Prostate gland (tissue), 2 donors: ENCODE measurements at places on chromosomes 16 and 17. TPM values are rescaled to one million over a fixed set of nuclear protein-coding genes. Genes with fewer than 3 reads are reported as not detected.

Gene FAM83G
- 9.5 TPM for total RNA-seq

DNA sequence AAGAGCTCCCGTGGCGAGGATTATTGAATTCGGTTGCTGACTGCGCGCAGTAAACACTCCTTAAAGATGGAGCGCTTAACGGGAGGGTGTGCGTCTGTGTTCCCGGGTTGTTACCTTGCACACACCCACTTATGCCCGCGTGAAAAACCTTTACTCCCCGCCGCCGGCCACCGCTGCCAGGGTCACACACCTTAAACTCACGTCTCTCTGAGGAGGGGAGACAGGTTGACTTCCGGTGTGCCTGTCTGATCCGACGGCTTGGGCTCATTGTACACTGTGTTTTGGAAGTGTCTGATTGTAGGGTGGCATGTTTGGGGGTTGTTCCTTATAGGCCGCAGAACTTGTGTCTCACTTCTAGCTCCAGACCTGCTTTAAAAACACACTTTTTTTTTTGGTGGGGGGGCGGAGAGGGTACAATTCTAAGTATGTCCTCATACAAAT, 66.8 kb downstream of the KPNA2 start:
- no peaks in the 10 kb centered on the region for H3K27me3 ChIP-seq
- peak overlapping the region; percentile 72 for H3K4me3 ChIP-seq
- H3K36me3 ChIP-seq, result no peaks in the 10 kb centered on the region
- H3K27ac ChIP-seq, result peak overlapping the region; percentile 92

- H3K36me3 ChIP-seq, result no peaks in the 10 kb centered on the region
- H3K4me1 ChIP-seq, result no peaks in the 10 kb centered on the region
- no peak within 1 kb of the TSS for H3K4me3 ChIP-seq
- no peaks in the 10 kb centered on the region for H3K27me3 ChIP-seq
Observed at GRCh38 chr17:27630607-27631410, at the start of gene LGALS9. LGALS9 (plus strand) TSS chr17:27631188; CDS start chr17:27631266, 78 bp downstream.

- H3K4me3 ChIP-seq, result peak within 1 kb of the TSS; percentile 68
- H3K4me1 ChIP-seq, result peaks cover 5% of the 10 kb centered on the region
- H3K27ac ChIP-seq, result peak within 1 kb of the TSS; percentile 91
Observed at GRCh38 chr16:67150833-67151396, at the start of gene B3GNT9. B3GNT9 (minus strand) TSS chr16:67150998; CDS start chr16:67150485, 513 bp downstream.

DNA sequence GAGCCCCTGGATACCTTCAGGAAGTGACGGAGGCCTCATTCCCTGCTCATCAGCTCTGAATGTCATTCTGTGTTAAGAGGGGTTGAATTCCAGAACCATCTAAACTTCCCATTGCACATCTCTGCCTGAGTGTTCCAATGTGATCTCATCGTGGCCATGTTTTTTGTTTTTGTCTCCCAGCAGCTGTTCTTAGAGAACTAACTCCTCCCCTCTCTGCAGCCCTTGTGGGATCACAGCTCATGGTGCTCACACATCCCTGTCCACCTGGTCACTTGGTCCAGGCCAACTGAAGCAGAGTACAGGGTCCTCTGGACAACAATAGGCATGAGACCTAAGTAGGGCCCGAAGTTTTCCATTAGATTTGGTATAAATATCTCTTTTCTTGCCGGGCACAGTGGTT, 6.0 kb upstream of the SYT17 start:
- H3K4me3 ChIP-seq, result no peak overlapping the region
- DNase-seq, result no peak
- H3K4me1 ChIP-seq, result no peaks in the 10 kb centered on the region
- H3K27me3 ChIP-seq, result no peaks in the 10 kb centered on the region
- H3K27ac ChIP-seq, result no peak overlapping the region

GRCh38 chr16:15592324-15592723, 50.6 kb downstream of the MARF1 start:
- DNase-seq, result no peak
- no peaks in the 10 kb centered on the region for H3K27me3 ChIP-seq

Gene ABCA9
- total RNA-seq, result 5.6 TPM

- H3K27me3 ChIP-seq, result no peaks in the 10 kb centered on the region
- no peak for DNase-seq
- no peaks in the 10 kb centered on the region for H3K36me3 ChIP-seq
- H3K4me1 ChIP-seq, result no peaks in the 10 kb centered on the region
Observed at GRCh38 chr16:4351880-4352279, 759 bp upstream of the PAM16 start.

DNA sequence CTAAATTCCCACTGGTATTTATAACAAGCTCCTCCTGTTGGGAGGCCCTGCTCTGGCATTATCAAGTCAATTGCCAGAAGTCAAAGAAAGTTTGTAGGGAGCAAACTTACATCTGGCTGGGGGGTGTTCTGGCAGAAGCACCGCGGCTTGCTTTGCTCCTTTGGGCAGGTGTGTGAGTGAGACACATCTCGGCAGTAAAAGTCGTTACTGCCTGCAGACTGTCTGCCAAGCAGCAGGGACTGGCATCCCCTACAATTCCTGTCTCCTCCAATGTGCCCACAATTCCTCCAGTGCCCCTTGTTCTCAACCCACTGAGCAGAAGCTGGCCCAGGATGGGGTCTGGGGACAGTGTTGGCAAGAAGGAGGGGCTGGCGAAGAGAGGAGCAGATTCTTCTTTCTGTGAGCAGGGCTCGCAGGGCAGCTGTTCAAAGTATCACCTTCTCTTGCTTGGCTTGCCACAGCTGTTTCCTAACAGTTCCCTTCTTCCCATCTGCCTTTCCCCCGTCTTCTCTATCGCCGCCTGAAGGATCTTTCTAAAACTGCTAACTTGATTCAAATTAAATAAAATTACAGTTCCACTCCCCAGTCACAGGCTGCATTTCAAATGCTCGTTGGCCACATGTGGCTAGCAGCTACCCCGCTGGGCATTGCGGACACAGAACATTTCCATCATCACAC, 30.2 kb downstream of the SPACA3 start:
- H3K4me3 ChIP-seq, result no peak overlapping the region
- peaks cover 2% of the 10 kb centered on the region for H3K27me3 ChIP-seq
- no peaks in the 10 kb centered on the region for H3K4me1 ChIP-seq
- H3K27ac ChIP-seq, result no peak overlapping the region
- DNase-seq, result no peak

DNA sequence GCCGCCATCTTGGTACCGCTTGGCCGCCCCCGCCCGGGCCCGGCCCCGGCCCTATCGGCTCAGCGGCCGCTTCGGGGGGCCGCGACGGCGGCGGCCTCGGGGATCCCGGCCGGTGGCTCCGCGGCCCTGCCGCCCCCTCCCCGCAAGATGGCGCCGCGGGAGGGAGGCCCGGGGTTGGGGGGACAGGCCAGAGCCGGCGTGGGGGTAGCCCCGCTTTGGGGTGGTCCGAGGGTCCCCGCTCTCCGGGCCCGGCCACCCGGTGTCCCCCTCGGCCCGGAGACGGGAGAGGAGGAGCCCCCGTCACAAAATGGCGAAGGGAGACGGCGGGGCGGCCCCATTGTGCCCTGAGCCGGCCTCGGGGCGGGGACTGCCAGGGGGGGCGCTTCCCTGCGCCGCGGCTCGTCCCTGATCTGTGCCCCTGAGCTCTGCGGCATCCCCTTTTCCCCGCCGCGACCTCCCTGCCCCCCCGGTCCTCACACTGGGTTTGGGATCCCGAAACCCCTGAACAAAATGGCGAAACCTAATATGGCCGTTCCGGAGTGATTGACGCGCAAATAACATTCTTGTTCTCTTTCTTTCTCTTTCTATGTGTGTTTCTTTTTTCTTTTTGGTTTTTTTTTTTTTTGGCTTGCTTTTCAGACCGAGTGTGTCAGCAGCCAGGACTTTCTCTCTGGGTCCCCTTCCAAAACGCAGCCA, 986 bp downstream of the HAPSTR1 start:
- H3K27me3 ChIP-seq, result no peaks in the 10 kb centered on the region
- peak overlapping the region; percentile 100 for H3K4me3 ChIP-seq
- H3K4me1 ChIP-seq, result peaks cover 15% of the 10 kb centered on the region
- peak; percentile 21 for DNase-seq
- H3K27ac ChIP-seq, result peak overlapping the region; percentile 99
- H3K36me3 ChIP-seq, result no peaks in the 10 kb centered on the region

GRCh38 chr17:39209317-39210092, 9.4 kb downstream of the RPL19 start:
- H3K4me3 ChIP-seq, result peak overlapping the region; percentile 28
- H3K4me1 ChIP-seq, result peaks cover 17% of the 10 kb centered on the region
- H3K27me3 ChIP-seq, result no peaks in the 10 kb centered on the region
- H3K36me3 ChIP-seq, result peaks cover under 1% of the 10 kb centered on the region
- DNase-seq, result peak; percentile 94

DNA sequence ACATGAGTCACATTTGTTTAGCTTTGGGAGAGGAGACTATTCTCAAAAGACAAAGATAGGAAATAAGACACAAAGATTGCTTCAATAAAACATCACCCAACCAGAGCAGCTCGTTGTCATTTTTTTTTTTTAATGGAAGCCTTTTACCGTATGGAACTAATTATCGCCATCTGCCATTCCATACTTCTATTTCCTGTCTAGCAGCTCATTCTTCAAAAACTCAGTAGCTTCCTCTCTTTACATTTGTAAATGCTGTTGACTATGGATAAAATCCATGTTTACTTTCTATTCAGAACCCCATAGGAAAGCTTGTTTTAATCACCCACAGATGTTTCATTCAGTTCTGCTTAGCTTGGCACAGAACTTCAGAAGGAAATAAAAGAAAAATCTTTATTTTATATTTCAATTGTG, 110.0 kb upstream of the PSMD7 start:
- H3K27ac ChIP-seq, result no peak overlapping the region
- no peak for DNase-seq
- no peaks in the 10 kb centered on the region for H3K36me3 ChIP-seq
- no peaks in the 10 kb centered on the region for H3K4me1 ChIP-seq
- no peaks in the 10 kb centered on the region for H3K27me3 ChIP-seq

Gene FMNL1
- 3.6 TPM for total RNA-seq

Gene SLC2A4
- 27.4 TPM for total RNA-seq

Gene FOXL1
- total RNA-seq, result 8.6 TPM

DNA sequence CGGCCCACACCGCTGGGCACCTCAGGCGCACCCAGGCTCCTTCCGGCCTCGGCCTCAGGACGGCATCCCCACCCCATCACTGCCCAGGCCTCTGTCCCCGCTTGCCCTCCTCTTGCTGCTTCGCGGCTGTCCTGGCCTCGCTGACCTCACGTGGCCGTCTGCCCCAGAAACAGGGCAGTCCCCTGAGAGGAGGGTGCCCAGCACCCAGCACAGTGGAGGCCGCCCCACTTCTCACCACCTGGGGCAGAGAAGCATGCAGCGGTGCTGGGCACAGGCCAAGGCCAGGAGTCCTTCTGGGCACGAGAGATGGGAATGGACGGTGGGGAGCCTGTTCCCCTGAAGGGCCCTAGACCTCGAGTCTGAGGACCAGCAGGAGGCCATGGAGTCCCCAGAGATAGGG, 8.9 kb downstream of the HAGH start:
- H3K27ac ChIP-seq, result no peak overlapping the region
- no peaks in the 10 kb centered on the region for H3K4me1 ChIP-seq
- H3K4me3 ChIP-seq, result no peak overlapping the region
- peaks cover 3% of the 10 kb centered on the region for H3K36me3 ChIP-seq

DNA sequence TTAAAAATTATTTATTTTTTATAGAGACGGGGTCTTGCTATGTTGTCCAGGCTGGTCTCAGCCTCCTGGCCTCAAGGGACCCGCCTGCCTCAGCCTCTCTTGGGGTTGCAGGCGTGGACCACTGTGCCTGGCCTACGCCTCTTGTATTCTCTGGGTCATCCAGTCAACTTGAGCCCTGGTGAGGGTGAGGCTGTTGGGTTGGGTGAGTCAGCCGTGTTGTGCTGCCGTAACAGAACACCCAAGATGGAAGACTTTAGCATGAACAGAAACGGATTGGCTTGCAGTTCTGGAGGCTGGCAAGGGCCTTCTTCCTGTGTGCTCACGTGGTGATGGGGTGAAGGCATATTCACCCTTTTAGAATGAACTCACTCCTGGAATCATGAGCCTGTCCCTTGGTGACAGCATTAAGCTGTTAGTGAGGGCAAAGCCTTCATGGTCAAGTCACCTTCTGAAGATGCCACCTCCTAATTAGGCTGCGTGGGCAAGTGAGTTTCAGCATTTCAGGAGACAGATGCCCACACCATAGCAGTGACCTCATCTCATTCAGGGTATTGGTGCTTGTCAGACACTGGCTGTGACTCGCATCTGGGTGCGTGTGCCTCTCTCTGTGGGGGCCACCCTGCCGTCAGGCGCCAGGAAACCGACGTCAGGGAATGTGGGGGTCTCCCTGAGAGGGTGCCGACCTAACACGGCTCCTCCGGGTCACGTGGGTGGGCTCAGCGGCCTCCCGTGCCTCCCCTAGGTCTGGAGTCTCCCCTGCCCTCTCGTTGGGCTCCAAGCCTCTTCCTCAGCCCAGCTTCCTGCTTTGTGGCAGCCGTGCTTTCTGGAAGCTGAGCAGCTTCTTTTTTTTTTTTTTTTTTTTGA, 49.8 kb downstream of the WDR45B start:
- no peaks in the 10 kb centered on the region for H3K36me3 ChIP-seq
- no peak for DNase-seq
- no peak overlapping the region for H3K27ac ChIP-seq
- peaks cover 6% of the 10 kb centered on the region for H3K4me1 ChIP-seq
- H3K27me3 ChIP-seq, result no peaks in the 10 kb centered on the region

Gene SP2
- total RNA-seq, result 15.8 TPM

Gene HIGD1B
- total RNA-seq, result not detected

Gene HAS3
- total RNA-seq, result 3.0 TPM

GRCh38 chr17:16040710-16041251, 41.2 kb downstream of the TTC19 start:
- H3K27ac ChIP-seq, result no peak overlapping the region
- no peaks in the 10 kb centered on the region for H3K27me3 ChIP-seq
- no peaks in the 10 kb centered on the region for H3K36me3 ChIP-seq
- no peaks in the 10 kb centered on the region for H3K4me1 ChIP-seq

- H3K4me1 ChIP-seq, result no peaks in the 10 kb centered on the region
- H3K36me3 ChIP-seq, result no peaks in the 10 kb centered on the region
- H3K27ac ChIP-seq, result no peak overlapping the region
- no peak overlapping the region for H3K4me3 ChIP-seq
- no peak for DNase-seq
- H3K27me3 ChIP-seq, result no peaks in the 10 kb centered on the region
Observed at GRCh38 chr16:4096509-4096908, 19.7 kb downstream of the ADCY9 start.

Gene ARMC5
- 10.0 TPM for total RNA-seq

Gene MRC2
- total RNA-seq, result 34.2 TPM

GRCh38 chr16:83674931-83675535, 132.7 kb upstream of the HSBP1 start:
- DNase-seq, result no peak
- no peaks in the 10 kb centered on the region for H3K27me3 ChIP-seq
- no peak overlapping the region for H3K27ac ChIP-seq
- H3K4me3 ChIP-seq, result no peak overlapping the region
- H3K36me3 ChIP-seq, result no peaks in the 10 kb centered on the region

DNA sequence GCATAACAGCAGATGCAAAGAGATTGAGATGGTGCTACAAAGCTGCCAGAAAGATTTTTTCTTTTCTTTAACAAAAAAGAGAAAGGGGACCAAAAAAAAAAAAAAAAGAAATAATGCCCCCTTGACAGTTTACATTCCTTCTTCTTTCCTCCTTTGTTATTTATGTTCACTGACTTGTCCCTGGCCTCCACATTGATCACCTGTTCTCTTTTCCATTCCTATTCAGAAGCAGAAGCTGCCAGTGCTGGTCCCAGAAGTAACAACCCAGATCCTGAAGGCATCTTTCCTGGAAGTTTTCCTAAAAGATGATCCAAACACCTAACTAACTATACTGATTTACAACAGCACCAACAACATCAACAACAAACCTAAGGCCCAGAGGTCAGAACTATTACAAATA, 728.1 kb downstream of the KCNJ2 start:
- no peak overlapping the region for H3K4me3 ChIP-seq
- DNase-seq, result no peak
- no peak overlapping the region for H3K27ac ChIP-seq
- no peaks in the 10 kb centered on the region for H3K36me3 ChIP-seq
- no peaks in the 10 kb centered on the region for H3K4me1 ChIP-seq

- H3K27ac ChIP-seq, result no peak overlapping the region
- DNase-seq, result peak; percentile 23
- H3K4me1 ChIP-seq, result no peaks in the 10 kb centered on the region
- no peaks in the 10 kb centered on the region for H3K36me3 ChIP-seq
- no peak overlapping the region for H3K4me3 ChIP-seq
Observed at GRCh38 chr16:88558457-88559442, 11.5 kb upstream of the ZC3H18 start.
